Adrenal gland (tissue), 19 donors: ENCODE measurements at places on chromosomes 13 and 19.
A peak's percentile ranks its signal among the peaks of the same experiment; 100 is the strongest.

DNA sequence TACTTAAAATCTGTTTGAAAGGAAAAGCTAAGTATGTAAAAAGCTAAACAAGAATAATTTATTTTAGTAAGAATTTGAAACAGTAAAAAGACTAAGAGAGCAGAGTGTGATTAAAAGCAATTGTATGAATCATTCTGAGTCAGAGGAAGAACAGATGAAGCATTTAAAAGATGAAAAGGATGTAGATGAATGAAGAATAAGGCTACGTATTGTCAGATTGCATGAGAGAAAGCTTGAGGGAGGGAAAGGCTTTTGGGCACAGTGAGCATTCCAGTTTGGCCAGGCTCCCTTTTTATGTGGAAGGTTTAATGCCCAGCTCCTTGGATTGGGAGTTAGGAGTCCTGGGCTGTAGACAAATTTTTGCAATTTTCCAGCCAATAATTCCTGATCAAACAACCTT lies 117.7 kb downstream of the FREM2 start:
- no peak for DNase-seq

DNA sequence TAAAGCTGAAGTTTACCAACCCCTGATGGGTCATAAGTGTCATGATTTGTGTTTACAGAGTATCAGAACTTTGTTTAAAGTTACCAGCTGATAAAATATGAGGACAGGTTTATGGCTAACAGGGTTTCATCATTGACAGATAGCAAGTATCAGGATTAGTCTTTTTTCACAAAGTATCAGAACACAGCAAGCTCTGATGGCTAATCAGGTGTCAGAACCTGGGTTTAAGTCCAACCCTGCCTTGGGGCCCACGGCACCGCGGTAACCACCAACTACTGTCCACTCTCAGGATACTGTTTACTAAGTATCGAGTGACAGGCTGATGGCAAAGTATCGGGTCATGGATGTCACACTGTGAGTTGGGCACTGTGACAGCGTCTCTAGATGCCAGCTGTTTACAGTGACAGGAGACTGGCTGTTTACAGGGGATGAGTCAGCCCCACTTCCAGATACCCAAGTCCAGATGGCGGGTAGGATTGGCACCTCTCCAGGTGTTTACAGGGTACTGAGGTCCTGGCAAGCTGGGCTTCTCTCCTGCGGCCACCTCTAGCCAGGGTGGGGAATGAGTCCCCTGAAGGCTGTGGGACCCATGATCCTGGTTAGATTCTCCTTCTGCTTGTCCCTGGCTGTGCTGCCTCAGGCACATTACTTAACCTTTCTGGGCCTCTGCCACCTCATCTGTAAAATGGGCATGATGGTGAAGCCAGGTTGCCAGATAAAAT lies 21.8 kb downstream of the ARRDC2 start:
- peak; percentile 76 for DNase-seq

- no peak for DNase-seq
Observed at GRCh38 chr13:79987761-79988160, 353.2 kb downstream of the SPRY2 start.

GRCh38 chr19:17441241-17442021 lies 7.0 kb downstream of the TMEM221 start:
- peak; percentile 53 for DNase-seq
